Mesenteric fat pad (tissue), 1 donor: ENCODE measurements at places on chromosomes 6 and 20. TPM values are rescaled to one million over a fixed set of nuclear protein-coding genes. Genes with fewer than 3 reads are reported as not detected.

The FOXA2 gene
- not detected for total RNA-seq

The CEP57L1 gene
- total RNA-seq, result 14.2 TPM

The NKX2-2 gene
- total RNA-seq, result not detected

The BTBD3 gene
- 20.7 TPM for total RNA-seq

The HCRTR2 gene
- total RNA-seq, result not detected

The JPH2 gene
- 5.6 TPM for total RNA-seq

- no peak for DNase-seq
These were observed 2.3 kb downstream of the SLC2A4RG start for GRCh38 chr20:63741676-63742380.

DNA sequence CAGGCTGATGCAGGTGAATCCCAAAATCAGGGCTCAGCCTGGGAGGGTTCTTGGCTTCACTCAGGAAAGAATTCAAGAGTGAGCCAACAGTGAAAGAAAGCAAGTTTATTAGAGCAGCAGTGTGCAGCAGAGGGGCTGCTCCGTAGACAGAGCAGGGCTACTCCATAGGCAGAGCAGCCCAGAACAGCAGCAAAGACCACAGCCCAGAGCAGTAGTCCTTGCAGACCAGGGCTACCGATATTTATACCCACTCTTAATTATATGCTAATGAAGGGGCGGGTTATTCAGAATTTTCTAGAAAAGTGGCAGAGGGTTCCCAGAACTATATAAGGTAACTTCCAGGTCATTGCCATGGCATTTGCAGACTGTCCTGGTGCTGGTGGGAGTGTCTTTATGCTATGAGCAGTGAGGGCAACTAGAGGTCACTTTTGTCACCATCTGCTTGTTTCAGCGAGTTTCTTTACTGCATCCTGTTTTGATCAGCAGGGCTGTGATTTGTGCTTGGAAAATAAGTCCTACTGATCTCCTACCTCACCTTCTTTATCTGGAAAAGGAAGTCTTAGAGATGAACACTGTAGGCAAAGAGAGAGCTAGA is 39.8 kb upstream of the PTPN1 start:
- no peak for DNase-seq

- no peak for DNase-seq
These were observed 8.9 kb upstream of the TAAR5 start for GRCh38 chr6:132598473-132598872.

DNA sequence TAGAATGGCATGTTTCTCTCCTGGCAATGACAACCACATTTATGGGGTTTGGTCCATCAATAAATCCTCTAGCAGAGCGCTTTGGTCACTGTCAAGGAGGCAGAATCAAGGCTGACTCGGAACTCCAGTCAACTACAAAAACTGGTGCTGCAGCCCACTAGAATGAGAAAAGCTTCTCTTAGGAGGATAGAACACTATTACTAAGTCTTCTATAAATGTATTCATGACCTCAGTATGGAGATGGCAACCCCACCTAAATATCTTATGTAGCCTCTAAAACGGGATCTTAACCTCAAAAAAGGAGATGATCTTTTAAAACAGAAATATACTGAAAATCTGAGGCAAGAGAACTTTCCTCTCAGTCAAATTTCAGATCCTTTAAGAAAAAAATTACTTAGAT is 68.5 kb downstream of the RALGAPA2 start:
- no peak for DNase-seq

DNA sequence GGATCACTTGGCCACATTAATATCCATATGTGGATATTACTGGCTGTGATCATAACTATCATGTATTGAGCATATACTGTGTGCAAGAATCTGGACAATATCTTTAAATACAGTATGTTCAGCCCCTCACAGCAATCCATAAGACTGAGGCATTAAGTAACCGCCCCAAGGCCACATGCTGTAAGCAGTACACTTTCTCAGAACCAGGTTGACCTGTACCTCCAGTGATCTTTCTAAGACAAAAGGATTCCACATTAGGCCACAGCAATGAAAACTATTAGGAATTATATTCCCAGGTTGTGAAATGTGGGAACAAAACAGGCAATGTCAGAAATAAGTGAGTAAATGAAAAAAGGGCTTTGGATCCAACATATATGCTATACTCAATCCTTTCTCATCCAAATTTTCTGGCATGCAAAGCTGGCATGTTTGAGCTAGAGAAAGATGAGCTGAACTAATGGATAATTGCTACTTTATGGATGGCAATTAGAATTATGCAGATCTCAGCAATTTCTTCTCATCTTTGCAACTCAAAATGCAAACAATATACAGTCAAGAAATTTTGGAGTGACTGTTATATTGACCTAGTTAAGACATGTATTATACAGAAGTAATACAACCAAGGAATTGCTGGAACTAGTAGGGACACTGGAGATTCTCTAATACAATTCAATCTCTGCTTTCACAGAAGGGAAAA is 86.9 kb downstream of the KIF6 start:
- no peak for DNase-seq

DNA sequence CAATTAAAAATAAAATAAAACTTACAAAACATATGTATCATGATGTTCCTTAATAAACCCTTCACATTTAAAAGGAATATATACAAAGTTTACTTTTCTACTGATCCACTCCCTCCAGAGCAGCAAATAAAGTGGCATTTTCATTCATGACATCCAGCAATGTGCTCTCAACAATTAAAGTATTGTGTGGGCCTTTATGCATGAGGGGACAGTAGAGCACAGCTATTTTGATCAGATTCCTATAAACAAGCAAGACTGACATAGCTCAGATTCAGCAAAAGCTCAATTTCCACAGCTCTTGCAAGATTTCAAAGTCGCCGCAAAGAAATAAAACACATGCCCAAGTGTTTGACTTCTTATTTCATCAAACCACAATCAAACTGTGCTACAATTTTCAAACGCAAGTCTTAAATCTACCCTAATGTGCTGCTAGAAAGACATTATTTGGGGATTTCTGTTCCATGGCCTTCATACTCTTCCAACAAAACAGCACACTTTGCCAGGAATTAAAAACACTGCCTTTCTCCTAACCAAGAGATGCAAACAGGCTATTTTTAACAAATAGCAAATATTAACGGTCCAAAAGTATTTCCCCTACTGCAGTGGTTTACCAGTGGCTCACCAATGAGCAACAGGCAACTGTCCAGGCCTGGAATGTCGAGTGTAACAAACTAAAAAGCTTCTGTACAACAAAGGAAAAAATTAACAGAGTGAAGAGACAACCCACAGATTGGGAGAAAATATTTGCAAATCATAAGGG is 52.3 kb downstream of the MBOAT1 start:
- DNase-seq, result no peak
